ENCODE measurements at places on chromosomes 4 and X.

DNA sequence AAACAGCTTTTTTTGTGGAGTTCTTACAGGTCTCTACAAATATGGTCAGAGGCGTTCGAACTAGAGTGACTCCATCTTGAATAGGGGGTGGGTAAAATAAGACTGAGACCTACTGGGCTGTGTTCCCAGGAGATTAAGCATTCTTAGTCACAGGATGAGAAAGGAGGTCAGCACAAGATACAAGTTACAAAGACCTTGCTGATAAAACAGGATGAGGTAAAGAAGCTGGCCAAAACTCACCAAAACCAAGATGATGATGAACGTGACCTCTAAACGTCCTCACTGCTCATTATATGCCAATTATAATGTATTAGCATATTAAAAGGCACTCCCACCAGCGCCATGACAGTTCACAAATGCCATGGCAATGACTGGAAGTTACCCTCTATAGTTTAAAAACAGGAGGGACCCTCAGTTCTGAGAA lies 42.8 kb upstream of the SPP1 start:
- DNase-seq, result no peak

- DNase-seq, result no peak
Measured at GRCh38 chrX:136198010-136198409, 50.7 kb downstream of the FHL1 start.

DNA sequence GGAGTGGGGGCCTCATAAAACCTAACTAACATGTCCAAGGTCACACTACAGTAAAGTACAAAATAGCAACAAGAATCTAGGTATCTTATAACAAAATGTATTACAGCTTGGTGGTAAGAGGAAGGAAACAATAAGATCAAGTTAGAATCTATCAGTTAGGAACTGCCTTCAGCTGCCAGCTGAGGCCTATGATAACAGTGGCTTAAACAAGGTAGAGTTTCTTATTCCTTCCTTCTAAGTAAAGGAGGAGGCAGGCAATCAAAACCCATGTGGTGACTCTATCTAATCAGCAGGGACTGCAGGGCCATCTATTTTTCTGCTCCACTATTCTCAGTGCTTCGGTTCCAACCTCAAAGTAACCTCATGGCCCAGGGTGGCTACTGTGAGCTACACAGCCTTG lies 10.9 kb downstream of the SH3D19 start:
- no peak for DNase-seq

- no peak for DNase-seq
Measured at GRCh38 chrX:137430301-137430700, 135.6 kb upstream of the ZIC3 start.

Measured in AG04450 (cell line).